Kidney epithelial cell (primary cell): ENCODE measurements at places on chromosomes 5 and 9. TPM values are rescaled to one million over a fixed set of nuclear protein-coding genes. Genes with fewer than 3 reads are reported as not detected.

Gene SLC44A1
- 16.5 and 17.7 TPM in 2 replicates for total RNA-seq

DNA sequence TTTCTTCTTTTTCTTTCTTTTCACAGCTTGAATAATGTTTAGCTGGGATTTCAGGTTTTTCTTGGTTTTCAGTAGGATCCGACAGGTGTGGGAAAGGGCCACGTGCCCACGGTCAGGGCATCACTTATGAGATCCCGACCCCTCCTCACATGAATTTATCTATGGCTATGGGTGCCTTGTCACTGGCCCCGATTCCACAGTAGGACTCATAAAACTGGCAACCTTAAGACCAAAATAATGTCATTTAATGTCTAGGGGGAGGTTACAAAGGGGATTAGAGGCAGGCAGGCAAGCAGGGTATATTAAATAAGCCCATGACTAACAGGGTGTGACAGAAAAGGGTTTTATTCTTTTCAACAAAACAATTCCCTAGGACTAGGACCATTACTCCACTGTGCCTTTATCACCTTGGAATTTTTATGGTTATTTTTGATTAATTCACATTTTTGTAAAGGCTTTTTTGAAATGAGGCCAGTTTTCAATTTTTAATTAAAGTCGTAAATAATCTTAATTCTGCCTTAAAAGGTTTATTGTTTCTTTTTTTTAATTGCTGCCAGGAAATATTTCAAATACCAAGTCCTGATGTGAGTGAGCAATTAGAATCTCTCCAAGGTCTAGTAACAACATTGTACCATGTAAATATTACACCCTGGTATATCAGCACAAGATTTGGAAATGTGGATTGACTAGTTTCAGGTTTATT lies 370.4 kb downstream of the GLIS3 start:
- no peak for DNase-seq

DNA sequence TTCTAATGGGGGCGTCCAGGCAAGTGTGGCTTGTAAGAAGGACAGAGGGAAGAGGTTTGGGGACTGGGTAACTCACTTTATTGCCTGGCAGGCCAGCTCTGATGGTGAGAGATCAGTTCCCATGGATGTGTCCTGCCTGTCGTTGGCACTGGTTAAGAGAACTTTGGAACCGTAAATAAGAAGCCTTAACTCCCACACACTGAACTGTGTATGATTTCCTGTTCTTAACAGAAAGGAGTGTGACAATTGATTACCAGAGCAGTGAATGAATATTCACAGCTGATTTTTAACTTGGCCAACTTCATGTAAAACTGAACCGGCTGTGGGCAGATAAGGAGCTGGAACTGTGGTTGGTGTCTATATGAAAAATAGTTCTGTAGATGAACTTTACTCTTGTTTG lies 63.2 kb downstream of the MEGF10 start:
- DNase-seq, result no peak

GRCh38 chr9:1707291-1707690 lies 307.9 kb upstream of the SMARCA2 start:
- DNase-seq, result peak; percentile 21

DNA sequence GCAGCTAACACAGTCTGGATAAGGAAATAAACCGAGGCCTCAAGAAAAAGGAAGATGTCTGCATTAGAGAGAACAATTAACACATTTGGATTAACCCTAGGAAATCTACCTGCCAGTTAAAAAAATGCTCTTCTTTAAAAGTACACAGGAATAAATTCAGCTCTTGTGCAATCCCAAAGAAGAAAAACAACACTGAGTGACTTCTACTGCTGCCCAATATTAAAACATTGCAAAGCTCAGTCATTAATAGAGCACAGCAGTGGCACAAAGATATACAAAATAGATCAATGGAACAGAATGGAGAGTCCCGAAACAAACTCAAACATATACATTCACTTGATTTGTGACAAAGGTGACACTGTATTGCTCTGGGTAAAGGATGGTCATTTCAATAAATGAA lies 119.7 kb downstream of the GNAQ start:
- no peak for DNase-seq

Gene SMIM33
- total RNA-seq, result not detected in 2 replicates

DNA sequence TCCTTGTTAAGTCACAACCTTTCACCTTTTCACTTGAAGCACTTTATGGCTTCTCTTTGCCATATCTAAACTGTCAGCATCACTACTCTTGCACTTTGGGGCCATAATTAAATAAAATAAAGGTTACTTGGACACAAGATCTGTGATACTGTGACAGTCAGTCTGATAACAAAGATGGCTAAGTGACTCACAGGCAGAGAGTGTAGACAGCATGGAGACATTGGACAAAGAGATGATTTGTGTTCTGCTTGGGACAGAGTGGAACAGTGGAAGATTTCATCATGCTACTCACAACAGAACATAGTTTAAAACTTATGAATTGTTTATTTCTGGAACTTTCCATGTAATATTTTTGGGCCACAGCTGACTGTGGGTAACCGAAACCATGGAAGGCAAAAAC lies 81.7 kb upstream of the SMC5 start:
- no peak for DNase-seq

DNA sequence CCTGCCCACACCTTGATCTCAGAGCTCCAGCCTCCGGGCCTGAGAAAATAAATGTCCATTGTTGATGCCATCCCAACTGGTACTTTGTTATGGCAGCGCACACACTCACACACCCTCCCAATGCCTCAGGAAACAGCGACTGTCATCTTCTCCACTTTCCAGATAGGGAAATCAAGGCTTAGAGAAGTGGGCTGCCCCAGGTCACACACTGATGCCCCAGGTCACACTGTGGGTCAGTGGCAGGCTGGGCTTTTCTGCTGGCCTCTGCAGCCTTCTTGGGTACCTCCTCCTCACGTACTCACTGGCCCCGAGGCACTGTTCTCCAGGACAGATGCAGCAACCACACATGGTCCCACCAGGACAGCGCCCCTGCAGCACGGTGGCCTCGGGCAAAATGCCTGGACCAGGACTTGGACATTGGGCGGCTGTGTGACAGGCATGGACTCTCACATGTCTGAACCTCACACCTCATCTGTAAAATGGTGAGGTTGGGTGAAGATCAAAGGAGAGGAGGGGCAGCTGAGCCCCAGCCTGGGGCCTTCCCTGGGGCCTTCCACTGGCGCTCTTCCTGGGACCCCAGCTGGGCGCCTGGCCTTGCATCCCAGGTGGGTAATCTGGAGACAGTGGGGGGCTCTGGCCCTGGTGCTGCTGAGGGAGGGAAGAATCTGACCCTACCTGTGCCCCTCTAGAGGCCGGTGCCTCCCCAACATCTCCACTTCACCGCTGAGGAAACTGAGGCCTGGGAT lies 156.0 kb downstream of the COL23A1 start:
- DNase-seq, result no peak

DNA sequence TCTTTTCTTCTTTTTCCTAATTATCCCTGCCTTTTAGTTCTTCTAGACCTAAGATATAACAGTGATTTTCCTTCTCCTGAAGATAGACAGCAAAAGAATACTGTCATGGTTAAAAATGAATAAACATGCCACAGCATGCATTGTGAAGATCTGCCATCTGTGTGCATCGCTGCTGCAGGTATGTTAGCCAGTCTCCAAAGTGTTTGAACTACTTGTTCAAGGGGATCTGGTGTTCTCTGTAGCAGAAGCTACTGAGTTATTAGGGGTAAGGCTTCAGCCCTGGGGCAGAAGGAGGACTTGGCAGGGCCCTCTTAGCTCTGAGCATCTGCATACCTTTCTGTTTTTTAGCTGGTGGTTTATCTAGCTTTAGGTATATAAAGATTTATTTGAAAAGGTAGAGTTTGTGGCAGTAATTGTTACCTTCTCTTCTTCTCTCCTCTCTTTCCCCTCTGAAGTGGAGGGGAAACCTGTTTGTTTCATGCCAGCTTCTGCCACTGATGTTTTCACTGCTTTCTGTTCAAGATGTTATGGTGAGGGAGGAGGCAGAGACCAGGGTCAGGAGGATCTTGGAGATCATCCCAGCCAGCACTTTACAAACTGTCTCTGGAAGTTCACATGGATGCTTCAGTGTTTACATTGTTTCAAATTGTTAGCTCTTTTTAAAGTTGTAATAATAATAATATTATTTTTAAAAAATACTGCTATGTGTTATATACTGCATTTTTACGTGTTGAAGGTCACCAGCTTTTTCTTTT lies 25.2 kb downstream of the GALNT10 start:
- DNase-seq, result no peak

DNA sequence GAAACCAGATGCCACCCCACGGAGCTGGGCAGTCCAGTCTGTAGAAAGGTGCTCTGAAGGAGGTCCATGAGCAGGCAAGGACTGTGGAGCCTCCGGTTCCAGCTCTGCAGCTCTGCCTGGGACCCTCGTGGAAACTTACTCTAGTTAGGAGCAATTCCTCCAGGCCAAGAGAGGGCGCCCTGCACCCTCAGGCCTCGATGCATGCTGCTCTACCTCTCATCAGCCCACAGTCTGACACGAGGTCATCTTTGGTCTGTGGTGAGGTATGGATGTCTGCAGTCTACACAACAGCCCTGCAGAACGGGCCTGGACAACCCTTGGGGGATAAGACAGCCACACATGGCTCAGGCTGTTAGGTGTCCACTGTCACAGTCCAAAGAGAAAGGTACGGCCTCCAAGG lies 50.6 kb upstream of the UBTD2 start:
- no peak for DNase-seq

- DNase-seq, result no peak
These were observed 9.7 kb upstream of the NEK6 start for GRCh38 chr9:124248066-124248465.

DNA sequence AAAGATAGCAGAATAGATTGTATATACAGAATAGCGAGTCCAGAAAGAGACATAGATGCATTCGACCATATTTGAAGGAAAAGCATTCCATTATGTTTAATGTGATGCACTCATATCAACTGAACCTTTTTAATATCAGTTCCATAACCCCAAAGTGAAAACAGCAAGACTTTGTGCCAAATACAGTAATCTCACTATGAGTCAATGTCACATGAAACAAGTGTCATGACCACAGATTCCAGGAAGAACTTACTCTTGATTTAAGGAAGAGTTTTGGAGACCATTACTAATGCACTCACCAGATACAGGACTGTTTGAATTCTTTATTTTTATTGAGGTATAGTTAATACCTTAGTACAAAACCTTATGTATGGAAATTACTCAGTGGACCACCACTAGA lies 220.5 kb downstream of the SH3GL2 start:
- peak; percentile 29 for DNase-seq

- no peak for DNase-seq
These were observed 252.9 kb upstream of the SLC24A2 start for GRCh38 chr9:20041697-20042081.

Gene CARTPT
- total RNA-seq, result not detected in 2 replicates

GRCh38 chr5:159458217-159458711 lies 128.0 kb upstream of the IL12B start:
- no peak for DNase-seq

DNA sequence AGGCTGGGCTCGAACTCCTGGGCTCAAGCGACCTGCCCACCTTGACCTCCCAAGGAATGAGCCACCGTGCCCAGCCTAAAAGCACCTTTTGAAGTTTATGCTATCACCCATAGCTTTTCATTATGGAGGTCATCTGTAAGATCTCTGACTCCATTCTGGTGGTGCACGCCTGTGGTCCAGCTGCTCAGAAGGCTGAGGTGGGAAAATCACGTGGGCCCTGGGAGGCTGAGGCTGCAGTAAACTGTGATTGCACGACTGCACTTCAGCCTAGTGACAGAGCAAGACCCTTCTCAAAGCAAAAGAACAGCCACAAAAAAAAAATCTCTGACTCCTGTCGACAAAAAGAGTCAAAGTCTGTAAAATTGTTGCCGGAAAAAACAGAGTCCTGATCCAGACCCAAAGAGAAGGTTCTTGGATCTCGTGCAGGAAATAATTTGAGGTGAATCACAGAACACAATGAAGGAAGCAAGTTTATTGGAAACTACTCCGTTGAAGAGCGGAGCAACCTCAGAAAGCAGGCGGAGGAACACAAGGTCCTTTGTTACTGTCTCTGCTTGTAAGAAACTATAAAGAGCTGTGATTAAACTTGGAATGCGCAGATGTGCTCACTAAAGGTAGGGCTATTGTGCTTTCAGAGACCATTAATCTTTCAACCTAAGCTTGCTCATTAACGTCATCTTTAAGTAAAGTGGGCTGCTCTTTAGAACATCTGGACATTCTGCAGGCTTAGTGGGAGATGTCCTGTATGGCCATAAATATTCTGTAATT lies 2.0 kb upstream of the HAUS6 start:
- DNase-seq, result no peak

- DNase-seq, result no peak
These were observed 115.3 kb upstream of the PCSK5 start for GRCh38 chr9:75775166-75775565.

Gene TOMM5
- 111 and 127 TPM in 2 replicates for total RNA-seq

Gene SYK
- 12.3 and 15.0 TPM in 2 replicates for total RNA-seq

DNA sequence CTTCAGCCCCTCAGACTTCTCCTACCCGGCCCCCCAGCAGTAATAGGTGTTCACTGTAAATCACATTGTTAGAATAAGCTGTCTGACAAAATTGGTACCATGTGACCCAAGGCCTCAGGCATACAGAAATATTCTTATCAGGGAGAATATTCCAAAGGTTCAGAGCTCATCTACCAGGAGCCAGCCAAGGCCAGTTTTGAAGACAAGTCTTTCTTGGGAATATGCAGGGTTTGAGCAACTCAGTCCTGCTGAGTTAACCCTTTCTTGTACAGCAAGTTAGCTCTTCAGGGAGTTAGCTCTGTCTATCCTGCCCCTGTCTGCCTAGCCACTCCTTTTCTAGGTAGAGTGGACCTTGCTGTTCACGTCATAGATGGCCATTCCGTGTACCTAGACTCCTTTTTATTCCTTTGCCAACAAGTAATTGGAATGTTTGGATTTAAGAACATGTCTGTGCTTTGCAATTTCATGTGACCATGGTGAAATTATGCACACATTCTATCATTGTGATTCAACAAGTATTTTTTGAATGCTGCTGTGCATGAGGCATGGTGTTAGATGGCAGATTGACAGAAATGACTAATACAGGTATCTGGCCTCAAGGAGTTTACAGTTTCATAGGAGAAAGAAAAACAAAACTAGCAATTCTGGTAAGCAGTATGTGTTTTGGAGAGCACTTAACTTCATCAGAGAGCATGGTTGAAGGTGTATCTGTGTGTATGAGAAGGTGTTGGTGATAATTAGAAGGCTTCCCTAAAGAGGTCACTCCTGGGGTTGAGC lies 22.6 kb downstream of the TGFBR1 start:
- no peak for DNase-seq

Gene MARCOL
- not detected in 2 replicates for total RNA-seq

Gene FOXD4L5
- 0.04 and 0.27 TPM in 2 replicates for total RNA-seq

Gene ZNF622
- total RNA-seq, result 60.8 and 65.2 TPM in 2 replicates

Gene AIF1L
- total RNA-seq, result 50.7 and 58.4 TPM in 2 replicates

DNA sequence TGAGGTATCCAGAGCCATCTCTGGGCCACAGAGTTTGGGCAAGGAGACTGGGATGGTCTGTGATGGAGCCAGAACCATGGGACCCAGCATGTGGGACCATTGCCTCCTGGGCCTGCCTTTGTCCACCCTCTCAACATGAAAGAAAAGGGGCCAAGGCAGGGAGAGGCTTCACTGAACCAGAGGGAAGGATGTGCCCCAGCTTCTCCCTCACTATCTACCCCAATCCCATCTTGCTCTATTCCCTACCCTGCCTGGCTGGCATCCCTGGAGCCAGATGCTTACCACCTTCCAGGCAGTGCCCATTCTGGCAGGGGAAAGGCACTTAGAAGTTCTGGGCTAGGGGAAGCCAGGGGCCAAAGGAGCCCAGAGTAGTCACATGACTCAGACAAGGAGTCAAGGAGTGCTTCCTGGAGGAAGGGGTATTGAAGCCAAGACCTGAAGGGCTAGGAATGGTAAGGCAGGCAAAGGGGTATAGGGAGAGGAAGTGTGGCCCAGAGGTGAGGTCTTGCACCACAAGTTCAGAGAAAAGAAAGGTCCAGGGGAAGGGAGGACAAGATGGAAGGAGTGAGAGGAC lies 9.8 kb downstream of the PDLIM4 start:
- DNase-seq, result no peak

Gene FBXW5
- 174 and 222 TPM in 2 replicates for total RNA-seq

Gene CDC20B
- 0.27 TPM in 1 of 2 replicates, not detected in the other for total RNA-seq

Gene SHC3
- total RNA-seq, result 2.9 and 5.1 TPM in 2 replicates
